Ovary (tissue), 10 donors: ENCODE measurements at places on chromosomes 11 and 22.
A peak's percentile ranks its signal among the peaks of the same experiment; 100 is the strongest.

DNA sequence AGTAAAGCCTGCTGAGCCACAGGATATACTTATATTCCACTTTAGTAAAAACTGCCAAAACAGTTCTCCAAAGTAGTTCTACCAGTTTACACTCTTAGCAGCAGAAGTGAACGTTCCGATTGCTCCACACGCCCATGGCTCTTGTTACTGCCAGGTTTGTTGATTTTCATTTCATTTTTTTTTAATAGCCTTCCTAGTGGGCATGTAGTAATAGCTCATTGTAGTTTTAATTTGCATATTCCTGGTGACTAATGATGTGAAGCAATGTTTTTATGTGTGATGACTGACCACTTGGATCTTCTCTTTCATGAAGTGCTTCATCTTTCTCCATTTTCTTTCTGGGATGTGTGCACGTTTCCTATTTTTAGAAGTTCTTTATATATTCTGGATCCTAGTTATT is 4.8 kb upstream of the C11orf97 start:
- no peak overlapping the region for H3K4me3 ChIP-seq
- no peaks in the 10 kb centered on the region for H3K27me3 ChIP-seq
- no peaks in the 10 kb centered on the region for H3K4me1 ChIP-seq
- no peak for DNase-seq
- H3K36me3 ChIP-seq: no peaks in the 10 kb centered on the region
- no peak overlapping the region for H3K27ac ChIP-seq

DNA sequence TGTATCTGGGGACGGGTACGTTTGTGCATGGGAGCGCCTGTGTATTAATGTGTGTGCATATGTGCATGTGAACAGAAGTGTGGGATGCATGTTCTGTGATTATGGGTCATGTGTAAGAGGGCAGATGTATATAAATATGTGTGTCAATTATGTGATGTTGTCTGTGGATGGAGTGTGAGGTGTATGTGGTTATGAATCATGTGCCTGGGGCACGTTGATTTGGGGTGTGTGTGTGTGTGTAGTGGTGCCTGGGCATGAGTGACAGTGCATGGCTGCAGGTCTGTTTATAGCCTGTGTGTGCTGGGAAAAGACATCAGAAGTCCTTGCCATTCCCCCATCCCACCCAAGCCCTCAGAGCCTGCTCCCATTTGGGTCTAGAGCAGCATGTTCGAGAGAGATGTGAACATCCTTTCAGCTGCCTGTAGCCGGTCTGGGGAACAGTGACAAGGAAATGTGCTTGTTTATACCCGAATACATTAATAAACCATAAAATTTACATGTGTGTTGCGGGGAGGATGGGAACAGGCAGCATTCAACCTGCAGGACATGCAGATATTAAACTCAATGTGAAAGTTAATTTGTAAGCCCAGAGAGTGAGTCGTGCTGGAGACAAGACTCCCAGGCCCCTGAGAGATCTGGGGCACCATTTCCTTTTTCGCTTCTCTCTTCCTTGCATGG is 129.0 kb downstream of the NECTIN1 start:
- H3K27me3 ChIP-seq: no peaks in the 10 kb centered on the region
- H3K36me3 ChIP-seq: no peaks in the 10 kb centered on the region
- DNase-seq: no peak
- no peaks in the 10 kb centered on the region for H3K4me1 ChIP-seq
- no peak overlapping the region for H3K27ac ChIP-seq
- no peak overlapping the region for H3K4me3 ChIP-seq

- H3K4me3 ChIP-seq: no peak overlapping the region
- no peak for DNase-seq
- no peak overlapping the region for H3K27ac ChIP-seq
Observed at GRCh38 chr11:41714101-41714500, 254.6 kb upstream of the LRRC4C start.

GRCh38 chr22:33747576-33748180 is 172.6 kb downstream of the LARGE1 start:
- H3K4me3 ChIP-seq: no peak overlapping the region
- no peak overlapping the region for H3K27ac ChIP-seq
- no peak for DNase-seq
- no peaks in the 10 kb centered on the region for H3K27me3 ChIP-seq

- H3K27ac ChIP-seq: no peak overlapping the region
- H3K27me3 ChIP-seq: no peaks in the 10 kb centered on the region
- DNase-seq: no peak
Observed at GRCh38 chr11:84812471-84812969, 814.6 kb downstream of the DLG2 start.

DNA sequence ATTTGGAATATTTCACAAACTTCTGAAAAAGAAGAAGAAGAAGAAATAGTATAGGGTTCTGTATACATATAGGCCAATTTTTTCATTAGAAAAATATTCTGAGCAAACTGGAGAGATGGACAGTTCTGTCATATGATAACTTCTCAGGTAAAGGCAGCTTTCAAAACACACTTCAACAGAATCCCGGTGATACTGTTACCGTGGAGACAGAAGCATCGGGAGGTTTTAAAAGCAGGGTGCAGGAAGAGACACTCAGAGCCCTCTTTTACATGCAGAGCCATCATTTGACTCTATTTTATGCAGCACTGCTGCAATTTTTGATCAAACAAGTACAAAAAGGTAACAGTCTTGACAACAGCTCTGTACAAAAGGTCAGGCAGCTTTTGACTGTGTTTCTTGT is 1785.4 kb downstream of the LRRC4C start:
- H3K36me3 ChIP-seq: no peaks in the 10 kb centered on the region
- DNase-seq: no peak
- H3K27me3 ChIP-seq: no peaks in the 10 kb centered on the region
- H3K4me3 ChIP-seq: no peak overlapping the region
- H3K27ac ChIP-seq: no peak overlapping the region

GRCh38 chr11:44244639-44245310 is 65.2 kb downstream of the ALX4 start:
- no peak for DNase-seq
- H3K36me3 ChIP-seq: no peaks in the 10 kb centered on the region
- no peak overlapping the region for H3K27ac ChIP-seq

- DNase-seq: peak; percentile 55
- peaks cover 11% of the 10 kb centered on the region for H3K4me1 ChIP-seq
- no peak overlapping the region for H3K27ac ChIP-seq
- H3K27me3 ChIP-seq: no peaks in the 10 kb centered on the region
- no peak overlapping the region for H3K4me3 ChIP-seq
Observed at GRCh38 chr11:134346101-134346975, 14.6 kb downstream of the GLB1L2 start.

DNA sequence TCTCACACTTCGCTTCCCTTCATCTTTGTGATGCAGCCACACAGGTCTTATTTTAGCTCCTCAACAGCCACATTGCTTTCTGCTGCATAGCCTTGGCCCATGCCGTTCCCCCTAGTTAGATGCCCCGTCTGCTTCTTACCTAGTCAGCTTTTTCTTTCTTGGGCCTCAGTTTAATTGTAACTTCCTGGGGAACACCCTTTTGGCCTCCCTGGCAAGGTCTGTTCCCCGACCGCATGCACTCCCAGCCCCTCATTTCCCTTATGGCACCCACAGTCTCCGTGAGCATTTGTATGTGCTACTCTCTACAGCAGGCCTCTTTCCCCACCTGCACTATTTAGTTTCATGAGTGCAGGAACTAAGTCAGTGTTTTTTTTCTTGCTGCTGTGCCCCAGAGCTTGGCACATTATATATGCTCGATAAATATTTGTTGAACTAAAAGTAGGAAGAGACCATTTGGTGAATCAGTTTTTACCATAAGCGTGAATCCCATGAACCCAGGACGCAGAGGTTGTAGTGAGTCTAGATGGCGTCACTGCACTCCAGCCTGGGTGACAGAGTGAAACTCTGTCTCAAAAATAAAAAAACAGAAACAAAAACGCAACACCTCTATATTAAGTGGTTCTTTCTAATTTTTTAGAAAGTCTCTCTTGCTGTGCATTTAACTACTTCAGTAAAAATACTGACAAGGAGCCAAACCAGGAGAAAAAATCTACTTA is 38.5 kb downstream of the TNRC6B start:
- H3K36me3 ChIP-seq: no peaks in the 10 kb centered on the region
- H3K4me1 ChIP-seq: peaks cover 9% of the 10 kb centered on the region
- no peak overlapping the region for H3K27ac ChIP-seq
- no peak for DNase-seq
- no peak overlapping the region for H3K4me3 ChIP-seq
- no peaks in the 10 kb centered on the region for H3K27me3 ChIP-seq

DNA sequence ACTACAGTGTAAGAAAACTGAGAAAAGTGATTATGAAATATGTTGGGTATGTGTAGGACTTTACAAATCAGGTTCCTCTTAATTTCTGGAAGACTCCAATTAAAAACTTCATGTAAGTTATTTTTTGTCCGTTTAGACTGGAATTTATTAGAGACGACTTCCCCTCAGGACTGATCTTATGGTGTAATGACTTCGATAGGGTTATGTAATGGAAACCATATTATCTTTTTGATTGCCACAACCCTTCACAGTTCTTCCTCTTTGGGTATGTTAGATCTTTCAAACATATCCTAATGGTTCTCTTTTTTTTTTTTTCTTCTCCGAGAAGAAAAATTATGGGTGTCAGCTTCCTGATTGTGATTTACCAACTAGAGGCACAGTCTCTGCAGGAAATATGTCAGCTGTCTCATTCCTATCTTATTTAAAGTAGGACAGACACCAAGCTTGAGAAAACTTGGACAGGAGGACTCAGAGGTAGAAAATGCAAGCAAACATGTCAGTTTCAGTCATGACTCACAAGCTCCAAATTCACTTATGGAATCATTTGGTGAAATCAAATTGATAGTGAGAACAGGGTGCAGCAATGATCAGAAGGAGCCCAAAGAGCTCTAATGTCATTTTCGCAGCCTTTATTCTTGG is 11.1 kb upstream of the LDLRAD3 start:
- H3K27ac ChIP-seq: no peak overlapping the region
- DNase-seq: no peak
- H3K4me3 ChIP-seq: no peak overlapping the region
- no peaks in the 10 kb centered on the region for H3K27me3 ChIP-seq

DNA sequence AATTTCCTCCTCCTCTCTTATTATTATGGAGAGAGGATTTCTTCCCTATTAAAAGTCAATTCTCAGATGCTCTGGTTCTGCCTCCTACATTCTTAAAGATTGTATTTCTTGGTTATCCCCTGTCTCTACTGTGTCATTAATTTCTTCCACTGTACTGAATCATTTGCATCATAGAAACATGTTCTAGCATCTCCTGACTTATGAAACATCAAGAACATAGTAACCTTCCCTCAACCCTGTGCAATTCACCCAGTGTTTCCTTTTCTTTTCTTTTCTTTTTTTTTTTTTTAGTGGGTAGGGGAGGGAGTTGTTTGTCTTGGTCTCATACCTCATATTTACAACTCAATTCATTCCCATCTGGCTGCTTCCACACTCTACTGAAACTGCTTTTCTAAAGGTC is 288.0 kb upstream of the PLET1 start:
- no peaks in the 10 kb centered on the region for H3K4me1 ChIP-seq
- H3K4me3 ChIP-seq: no peak overlapping the region
- DNase-seq: no peak
- no peak overlapping the region for H3K27ac ChIP-seq
- no peaks in the 10 kb centered on the region for H3K27me3 ChIP-seq
- no peaks in the 10 kb centered on the region for H3K36me3 ChIP-seq

GRCh38 chr11:28346209-28346608 is 238.0 kb downstream of the METTL15 start:
- H3K4me3 ChIP-seq: no peak overlapping the region
- no peak overlapping the region for H3K27ac ChIP-seq
- no peaks in the 10 kb centered on the region for H3K36me3 ChIP-seq
- no peaks in the 10 kb centered on the region for H3K4me1 ChIP-seq

- no peaks in the 10 kb centered on the region for H3K4me1 ChIP-seq
- DNase-seq: no peak
- no peaks in the 10 kb centered on the region for H3K36me3 ChIP-seq
Observed at GRCh38 chr11:77999446-78000030, 5.1 kb upstream of the INTS4 start.

GRCh38 chr11:34189191-34189590 is 83.8 kb downstream of the NAT10 start:
- peaks cover 2% of the 10 kb centered on the region for H3K4me1 ChIP-seq
- DNase-seq: no peak
- H3K4me3 ChIP-seq: no peak overlapping the region
- H3K27me3 ChIP-seq: no peaks in the 10 kb centered on the region
- no peaks in the 10 kb centered on the region for H3K36me3 ChIP-seq
- H3K27ac ChIP-seq: no peak overlapping the region

DNA sequence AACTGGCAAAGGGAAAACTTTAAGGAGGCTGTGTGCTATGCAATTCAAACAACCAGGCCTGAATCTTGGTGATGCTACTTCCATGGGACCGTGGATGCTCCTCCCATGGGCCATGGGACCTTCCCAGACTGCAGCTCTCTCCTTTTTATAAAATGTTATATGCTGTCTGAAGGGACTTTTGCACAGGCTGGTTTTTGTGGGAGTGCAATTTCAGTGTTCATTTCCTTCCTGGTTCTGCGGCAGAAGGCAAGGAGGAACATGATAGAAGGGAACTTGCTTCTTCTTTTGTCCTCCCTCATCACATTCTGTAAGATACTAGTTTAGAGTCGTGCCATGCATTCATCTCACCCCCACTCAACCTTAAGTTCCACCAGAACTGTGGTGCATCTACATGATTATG is 68.9 kb downstream of the C11orf58 start:
- H3K27ac ChIP-seq: no peak overlapping the region
- no peak for DNase-seq
- no peaks in the 10 kb centered on the region for H3K36me3 ChIP-seq
- peaks cover 5% of the 10 kb centered on the region for H3K4me1 ChIP-seq
- no peak overlapping the region for H3K4me3 ChIP-seq
- H3K27me3 ChIP-seq: no peaks in the 10 kb centered on the region

GRCh38 chr11:45933131-45933831 is 10.8 kb downstream of the LARGE2 start:
- no peaks in the 10 kb centered on the region for H3K36me3 ChIP-seq
- H3K27me3 ChIP-seq: no peaks in the 10 kb centered on the region
- DNase-seq: peak; percentile 30
- H3K4me3 ChIP-seq: no peak overlapping the region
- H3K27ac ChIP-seq: no peak overlapping the region
